Activated B cell treated with CpG ODN at 0.5 μM for 24 hours (primary cell): ENCODE measurements at places on chromosomes 5 and 9.

DNA sequence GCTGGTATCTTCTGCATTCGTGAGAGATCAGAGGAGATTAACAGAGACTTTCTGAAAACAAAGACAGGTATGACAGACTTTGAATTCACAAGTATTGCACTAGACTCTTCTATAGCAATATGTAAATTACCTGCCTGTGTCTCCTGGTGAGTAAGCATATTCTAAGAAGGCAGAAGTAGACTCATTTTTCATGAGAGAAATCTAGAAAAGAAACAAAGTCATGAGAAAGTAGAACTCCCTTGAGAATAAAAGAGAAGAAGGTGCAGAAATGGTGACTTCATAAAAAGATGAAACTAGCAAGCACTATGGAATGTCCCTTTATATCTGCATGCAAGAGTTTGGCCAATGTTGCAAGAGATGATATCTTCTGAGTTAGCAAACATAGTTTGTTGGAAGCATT is 419.8 kb downstream of the DMRT2 start:
- DNase-seq: no peak

DNA sequence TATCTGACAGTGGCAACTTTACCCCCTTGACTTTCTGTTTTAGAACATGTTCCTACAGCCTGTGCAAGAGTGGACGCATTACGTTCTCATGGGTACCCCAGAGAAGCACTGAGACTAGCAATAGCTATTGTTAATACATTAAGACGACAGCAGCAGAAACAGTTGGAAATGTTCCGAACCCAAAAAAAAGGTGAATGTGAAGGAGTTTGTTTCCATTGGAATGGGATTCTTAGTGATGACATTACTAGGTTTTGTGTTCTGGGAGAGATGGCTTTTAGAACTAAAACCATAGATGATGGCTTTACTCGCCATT is 194.1 kb downstream of the ZSWIM6 start:
- no peak for DNase-seq

GRCh38 chr5:55509796-55510522 is 24.8 kb downstream of the PLPP1 start:
- no peak for DNase-seq

DNA sequence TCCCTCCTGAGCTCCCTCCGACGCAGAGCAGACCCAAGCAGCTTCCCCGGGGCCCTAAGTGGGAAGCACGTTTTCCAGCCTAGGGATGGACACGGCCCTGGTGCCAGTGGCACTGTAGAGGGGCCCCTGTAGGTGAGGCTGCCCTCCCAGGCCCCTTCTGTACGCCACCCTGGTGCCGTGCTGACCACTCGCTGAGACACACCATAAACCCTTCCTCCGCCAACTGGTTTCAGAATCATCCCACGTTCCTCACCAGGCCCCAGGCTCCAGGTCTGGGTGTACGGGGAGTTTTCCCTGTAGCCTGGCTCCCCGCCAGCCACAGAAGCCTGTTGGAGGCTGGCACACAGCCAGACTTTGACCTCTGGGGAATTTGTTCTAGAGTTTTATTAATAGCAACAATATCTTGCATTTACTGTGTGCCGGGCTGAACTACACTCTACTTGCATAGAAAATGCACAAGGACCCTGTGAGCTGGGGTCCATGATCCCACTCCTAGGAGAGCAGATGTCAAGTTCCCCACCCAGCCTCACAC is 18.2 kb upstream of the WDR38 start:
- no peak for DNase-seq

DNA sequence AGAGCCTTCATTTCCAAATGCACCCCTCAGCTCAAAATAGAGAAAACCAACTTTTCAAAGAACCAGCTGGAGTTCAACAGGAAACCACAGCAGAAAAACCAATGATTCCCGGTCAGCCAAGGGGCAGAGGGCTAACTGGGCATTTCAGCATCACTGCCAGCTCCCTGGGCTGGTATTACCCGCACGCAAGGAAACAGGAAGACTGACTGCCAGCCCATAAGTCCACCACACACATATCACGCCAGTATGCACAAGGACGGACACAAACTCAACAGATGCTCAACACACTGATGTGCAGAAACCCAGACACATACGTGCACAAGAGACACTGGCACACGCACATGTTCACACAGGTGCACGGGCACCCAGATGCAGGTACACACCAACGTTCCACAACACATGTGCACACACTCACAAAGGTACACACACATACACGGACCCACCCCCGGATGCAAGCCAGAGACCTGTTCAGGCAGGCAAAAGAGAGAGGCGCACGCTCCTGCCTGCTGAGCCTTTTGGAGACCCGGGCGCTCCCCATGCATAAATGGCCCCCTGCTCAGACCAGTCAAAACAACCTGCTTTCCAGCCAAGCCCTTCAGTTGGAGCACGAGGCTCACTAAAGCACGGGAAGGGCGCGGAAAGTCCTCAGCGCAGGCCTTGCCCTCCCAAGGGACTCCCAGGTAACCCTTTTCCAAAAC is 2.1 kb downstream of the ADAMTS2 start:
- DNase-seq: no peak

GRCh38 chr5:56075361-56075760 is 80.6 kb upstream of the IL6ST start:
- no peak for DNase-seq

DNA sequence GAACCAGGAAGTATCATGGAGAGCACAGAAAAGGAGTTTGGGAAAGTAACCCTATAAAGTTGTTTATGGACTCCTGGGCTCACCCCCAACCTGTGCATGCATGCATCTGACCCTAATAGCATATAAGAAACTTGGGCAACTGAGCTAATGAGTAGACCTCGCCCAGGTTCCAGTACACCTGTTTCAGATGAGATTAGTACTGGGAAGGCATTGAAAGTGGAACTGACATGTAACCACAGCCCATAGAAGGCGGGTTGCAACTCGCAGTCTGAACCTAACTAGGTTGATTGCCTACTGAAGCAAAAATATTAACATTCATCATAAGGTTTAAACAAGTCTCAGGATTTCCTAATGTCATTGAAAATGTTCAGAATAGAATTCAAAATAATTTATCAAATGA is 87.0 kb downstream of the WNK2 start:
- DNase-seq: peak; percentile 7

GRCh38 chr5:149317281-149318048 is 27.8 kb upstream of the GRPEL2 start:
- no peak for DNase-seq

GRCh38 chr9:87267251-87268070 is 230.2 kb upstream of the DAPK1 start:
- DNase-seq: no peak

DNA sequence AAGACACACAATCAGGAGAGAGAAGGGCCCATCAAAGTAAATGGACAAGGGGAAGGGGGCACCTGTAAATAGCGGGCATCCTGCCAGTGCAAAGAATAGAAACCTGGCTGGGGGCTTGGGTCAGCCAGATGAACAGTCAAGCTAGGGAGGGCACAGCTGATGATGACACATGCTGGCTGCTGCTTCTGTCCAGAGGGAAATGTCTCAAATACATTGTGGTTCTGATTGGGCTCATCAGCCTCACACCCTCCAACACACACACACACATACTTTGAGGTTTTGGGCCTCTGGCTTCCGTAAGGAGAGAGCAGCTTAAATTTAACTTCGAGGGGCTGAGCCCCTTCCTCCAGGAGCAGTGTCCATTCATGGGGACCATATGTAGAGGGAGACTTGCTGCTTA is 27.6 kb upstream of the SPATA31E1 start:
- no peak for DNase-seq

GRCh38 chr5:154723740-154724505 is 31.3 kb upstream of the LARP1 start:
- DNase-seq: no peak

- DNase-seq: no peak
These were observed 46.8 kb downstream of the EXOSC2 start for GRCh38 chr9:130740218-130741023.

- no peak for DNase-seq
These were observed 267.5 kb downstream of the ACTL7B start for GRCh38 chr9:108588246-108588645.

- no peak for DNase-seq
These were observed 107.8 kb downstream of the SMIM23 start for GRCh38 chr5:171893290-171893886.

- no peak for DNase-seq
These were observed 13.6 kb downstream of the PRXL2C start for GRCh38 chr9:96641514-96641913.

DNA sequence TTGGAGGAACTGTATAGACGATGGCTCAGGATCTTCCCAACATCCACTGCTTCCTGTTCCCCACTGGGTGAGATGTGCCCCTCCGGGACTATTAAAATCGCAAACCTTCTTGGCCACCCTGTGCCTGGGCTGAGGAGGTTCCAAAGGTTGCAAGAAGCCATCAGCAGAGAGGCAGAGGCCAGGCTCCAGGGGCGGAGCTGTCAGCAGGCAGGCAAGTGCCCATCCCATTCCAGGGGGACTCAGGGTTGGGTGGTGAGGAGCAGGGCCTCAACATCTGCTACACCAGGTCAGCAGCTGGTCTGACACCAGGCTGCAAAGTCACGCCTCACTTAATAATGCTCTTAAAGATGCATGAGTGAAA is 2.2 kb downstream of the BTNL3 start:
- no peak for DNase-seq

DNA sequence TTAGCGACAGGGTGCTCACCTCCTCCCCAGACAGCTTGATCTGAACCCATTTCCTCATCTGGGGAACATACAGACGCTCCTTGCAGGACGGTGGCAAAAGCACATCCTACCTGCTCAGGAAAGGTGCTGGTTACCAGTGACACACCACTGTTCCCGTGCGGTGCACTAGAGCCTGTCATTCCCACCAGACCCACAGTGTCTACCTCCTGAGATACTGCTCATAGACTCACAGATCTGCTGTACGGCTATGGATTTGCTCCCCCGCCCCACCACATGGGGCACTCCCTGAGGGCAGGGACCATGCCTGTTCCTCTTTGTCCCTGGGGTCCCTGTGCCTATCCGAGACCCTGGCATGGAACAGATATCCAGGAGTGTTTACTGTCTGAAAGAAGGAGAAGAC is 208.9 kb downstream of the PAX5 start:
- DNase-seq: peak; percentile 3

GRCh38 chr5:60161340-60161934 is 267.9 kb upstream of the PDE4D start:
- no peak for DNase-seq

GRCh38 chr5:53463909-53464621 is 16.4 kb upstream of the FST start:
- DNase-seq: no peak

GRCh38 chr9:9791611-9792010 is 821.2 kb downstream of the PTPRD start:
- no peak for DNase-seq

DNA sequence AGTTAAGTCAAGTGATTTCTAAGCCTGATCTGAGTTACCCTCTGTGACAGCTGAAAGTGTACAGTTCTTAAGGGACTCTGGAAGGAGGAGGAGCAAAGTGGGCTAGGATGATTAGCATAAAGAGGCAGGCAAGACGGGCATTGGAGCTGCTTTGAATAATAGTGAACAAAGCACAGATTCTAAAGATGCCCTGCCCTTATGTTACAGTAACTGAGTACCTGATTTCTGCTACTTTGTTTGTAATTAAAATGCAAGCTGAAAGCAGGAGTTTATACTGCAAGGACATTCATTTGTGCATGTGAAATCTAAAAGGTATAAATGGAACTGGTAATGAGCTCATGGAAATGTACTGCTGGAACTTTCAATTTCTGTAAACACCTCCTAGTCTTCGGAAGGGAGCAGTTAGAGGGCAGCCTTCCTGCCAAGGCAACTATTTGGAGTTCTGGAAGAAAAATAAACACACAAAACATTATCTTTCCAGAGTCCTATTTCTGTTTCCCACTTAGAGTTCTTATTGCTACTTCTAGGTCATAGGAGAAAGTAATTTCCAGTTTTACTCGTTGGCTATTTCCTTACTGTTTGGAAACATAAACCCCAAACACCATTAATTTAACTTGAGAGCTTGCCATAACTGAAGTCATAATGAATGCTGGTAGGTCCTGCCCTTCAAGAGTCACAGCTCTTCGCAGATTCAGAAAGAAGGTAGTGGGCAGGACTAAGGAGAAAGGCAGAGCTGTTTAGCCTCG is at the start of gene RANBP3L:
Gene RANBP3L, minus strand, starts transcription at position 45 of the 746 bp plus-strand sequence. CDS start 486 bp downstream, outside the sequence.
- DNase-seq: no peak

GRCh38 chr9:118305331-118305730 is 601.1 kb downstream of the TLR4 start:
- no peak for DNase-seq

DNA sequence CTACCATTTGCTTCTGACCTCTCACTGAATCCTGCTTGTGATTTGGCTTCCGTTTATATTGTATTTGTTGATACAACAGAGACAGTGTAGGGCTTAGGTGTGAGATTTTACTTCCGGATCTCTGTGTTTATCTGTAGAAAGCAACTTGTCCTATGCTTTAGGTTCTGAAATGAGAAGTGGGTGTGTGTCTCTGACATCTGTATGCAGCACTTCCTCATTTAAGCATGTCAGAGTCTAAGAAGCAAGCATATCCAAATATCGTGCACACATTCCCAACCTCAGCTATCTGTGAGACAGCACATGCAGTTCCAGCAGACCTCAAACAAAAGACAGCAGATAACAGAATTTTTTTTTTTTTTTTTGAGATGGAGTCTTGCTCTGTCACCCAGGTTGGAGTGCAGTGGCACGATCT is 16.3 kb downstream of the KLF9 start:
- no peak for DNase-seq

DNA sequence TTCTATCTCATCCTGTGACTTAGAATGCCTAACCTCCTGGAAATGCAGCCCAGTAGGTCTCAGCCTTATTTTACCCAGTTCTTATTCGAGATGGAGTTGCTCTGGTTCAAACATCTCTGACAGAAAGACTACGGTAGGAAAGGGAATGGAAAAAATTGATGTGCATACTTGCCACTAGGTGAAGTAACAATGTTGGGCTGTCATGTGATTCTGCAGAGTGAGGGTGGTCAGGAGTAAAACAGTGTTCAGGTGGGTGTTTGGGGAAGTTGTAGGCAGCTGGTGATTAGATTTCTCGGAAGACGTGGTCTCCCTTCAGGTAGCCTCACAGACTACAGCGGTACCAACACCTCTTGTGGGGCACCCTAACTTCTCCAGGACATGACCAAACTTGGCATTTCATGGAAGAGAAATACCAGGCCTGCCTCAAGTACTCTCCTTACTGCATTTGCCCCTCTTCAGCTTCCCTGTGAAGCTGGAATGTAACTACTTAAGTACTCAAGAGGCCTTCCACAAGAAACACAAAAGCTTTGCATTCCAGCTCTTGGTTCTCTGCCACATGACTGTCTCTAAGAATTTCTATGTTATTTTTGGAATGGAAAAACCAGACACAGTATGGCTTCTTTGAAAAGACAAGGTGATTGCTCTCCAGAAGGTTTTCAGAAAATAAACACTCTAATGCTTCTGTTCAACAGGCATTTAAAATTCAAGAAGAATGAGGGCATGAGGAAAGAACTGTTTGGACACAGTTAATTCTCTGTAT is 17.4 kb upstream of the ENTREP1 start:
- no peak for DNase-seq

- DNase-seq: no peak
These were observed 166.7 kb upstream of the PPP2R2B start for GRCh38 chr5:147045290-147045689.

DNA sequence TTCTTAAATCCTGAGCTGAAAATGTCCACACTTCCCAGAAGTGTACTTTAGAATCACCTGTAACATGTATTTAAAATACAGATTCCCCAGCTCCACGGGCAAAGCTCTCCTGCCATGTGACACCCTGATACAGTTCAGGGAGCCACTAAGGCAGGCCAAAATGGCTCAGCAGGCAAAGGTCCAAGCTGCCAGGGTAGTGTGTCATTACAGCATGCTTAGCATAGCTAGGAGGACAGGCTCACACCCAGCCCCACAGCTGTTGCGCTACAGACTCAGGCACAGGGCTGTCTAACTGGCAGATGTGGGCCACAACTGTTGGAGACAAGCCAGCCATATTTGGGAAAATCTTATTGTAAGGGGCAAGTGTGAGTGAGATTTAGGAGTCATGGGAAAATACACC is 73.0 kb downstream of the C9orf85 start:
- no peak for DNase-seq
